ENCODE measurements at places on chromosomes 3 and 15.

- DNase-seq = no peak
These were observed 15.9 kb upstream of the GPR156 start for GRCh38 chr3:120300971-120301370.

DNA sequence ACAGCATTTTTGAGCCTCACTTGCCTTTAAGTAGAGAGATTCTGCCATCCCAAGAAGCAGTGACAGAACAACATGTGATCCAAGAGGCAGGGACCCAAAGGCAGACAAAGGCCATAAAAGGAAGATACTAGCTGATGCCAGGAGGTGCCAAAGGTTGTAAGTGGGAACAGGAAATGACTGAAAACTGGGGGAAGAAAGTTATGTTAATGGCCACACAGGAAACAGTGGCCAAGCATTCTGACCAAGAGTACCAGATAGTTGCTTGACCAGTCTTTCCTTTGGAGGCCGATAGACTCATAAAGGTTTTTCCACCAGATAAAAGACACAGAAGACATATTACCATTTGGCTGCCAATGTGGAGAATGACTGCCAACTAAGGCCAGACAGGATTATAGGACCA is 274.5 kb upstream of the PEX5L start:
- DNase-seq = no peak

DNA sequence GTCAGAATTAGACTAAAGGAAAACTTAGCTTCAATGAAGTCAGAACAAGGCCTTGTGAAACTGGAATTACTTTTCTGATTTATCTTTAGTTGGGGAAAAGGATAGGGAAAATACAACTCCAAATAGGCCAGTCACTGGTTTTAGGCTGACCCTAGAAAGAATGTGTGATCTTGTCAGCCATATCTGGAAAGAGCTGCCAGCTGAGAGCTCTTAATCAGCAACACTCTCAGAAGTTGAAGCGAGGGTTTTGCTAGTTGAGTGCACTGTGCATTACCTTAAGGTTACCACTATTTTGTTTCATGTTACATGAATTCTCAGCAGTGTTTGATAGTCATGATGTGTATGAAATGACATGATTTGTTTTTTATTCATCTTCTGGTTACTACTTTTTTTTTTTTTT is 905.3 kb upstream of the ALCAM start:
- DNase-seq = no peak

DNA sequence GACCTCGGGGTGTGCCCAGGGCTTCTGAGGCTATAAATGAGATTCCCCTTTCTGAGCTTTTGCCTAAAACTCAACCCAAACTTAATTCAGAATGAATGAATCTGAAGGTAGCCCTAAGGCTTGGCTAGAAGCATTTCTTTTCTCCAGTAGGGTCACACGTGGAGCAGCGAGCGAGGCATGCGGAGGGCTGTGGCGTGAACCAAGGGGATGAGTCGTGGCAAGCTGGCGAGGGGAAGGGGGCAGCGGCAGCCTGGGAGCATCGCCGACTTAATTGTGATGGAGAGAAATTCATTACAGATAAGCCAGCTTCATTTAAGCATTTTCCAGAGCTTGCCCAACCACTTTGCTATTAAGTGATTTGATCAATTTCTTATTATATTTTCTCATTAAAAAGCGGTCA is 79.9 kb downstream of the CHSY1 start:
- DNase-seq = no peak

- DNase-seq = no peak
These were observed 29.5 kb downstream of the ATOSA start for GRCh38 chr15:52649686-52650085.

- DNase-seq = no peak
These were observed 154.5 kb upstream of the SATB1 start for GRCh38 chr3:18579661-18580060.

DNA sequence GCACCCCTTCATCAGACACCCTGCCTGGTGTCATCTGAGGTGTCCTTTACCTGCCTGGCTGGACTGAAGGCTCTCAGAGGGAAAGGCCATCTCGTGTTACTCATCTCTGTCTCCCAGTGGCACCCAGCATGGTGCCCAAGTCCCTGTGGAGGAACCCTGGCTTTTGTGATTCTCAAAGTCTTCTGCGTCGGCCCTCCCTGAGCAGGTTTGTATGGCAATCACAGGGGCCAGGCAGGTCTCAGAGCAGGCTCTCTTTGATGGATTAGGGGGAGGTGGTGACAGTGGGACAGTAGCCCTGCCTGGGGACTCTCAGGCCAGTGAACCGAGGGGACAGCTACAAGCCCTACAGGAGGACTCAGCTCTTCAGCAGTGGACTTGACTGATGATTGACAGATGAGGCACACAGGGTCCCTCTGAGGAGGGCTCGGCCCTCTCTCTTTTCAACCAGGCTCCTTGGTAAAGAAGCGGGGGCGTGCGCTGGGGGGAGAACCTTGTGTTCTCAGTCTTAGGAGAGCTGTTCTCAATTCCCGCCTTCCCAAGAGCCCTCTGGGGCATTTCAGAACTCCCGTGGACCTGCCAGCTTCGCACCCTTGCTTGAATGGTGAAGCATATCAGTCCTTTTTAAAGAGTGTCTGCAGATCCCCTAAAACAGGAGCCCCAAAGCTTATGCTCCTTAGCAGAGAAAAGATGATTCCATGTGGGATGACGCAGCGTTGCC is 108.3 kb downstream of the VGLL4 start:
- DNase-seq = no peak

DNA sequence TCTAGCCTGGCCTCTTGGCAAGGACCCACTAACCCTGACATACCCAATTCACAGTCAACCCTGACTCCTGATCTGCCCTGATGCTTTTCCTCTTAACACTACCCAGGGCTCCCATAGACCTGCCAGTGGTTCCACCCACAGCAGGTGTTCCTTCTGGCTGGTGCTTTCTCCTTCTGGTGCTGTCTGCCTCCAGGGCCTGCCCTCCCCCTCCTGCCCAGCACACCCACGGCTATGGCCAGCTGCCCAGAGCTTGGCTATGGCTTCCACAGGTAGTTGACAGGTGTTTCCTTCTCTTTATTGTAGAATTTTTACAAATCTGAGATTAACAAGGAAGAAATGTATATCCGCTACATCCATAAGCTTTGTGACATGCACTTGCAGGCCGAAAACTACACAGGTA is 46.5 kb upstream of the MANF start:
- DNase-seq = no peak

- DNase-seq = no peak
These were observed 2.6 kb downstream of the SPATA12 start for GRCh38 chr3:57063032-57063431.

DNA sequence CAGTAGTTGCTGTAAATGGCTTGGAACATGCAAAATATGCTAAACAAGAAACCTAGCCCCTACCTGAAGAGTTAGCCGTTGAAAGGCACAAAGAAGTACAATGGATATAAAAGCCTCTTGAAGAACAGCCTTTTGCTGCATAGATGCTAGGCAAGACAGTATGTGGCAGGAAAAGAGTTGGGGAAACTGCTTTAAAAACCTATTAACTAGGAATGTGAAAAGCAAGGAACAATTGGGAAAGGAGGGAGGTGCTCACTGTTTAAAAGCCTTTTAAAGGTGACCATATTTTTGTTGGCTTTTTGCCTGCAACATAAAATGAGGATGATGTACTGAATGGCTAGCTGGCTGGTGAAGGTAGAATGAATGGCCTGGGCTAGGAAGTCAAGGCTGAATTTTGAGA is 24.5 kb upstream of the SOX2 start:
- DNase-seq = no peak

DNA sequence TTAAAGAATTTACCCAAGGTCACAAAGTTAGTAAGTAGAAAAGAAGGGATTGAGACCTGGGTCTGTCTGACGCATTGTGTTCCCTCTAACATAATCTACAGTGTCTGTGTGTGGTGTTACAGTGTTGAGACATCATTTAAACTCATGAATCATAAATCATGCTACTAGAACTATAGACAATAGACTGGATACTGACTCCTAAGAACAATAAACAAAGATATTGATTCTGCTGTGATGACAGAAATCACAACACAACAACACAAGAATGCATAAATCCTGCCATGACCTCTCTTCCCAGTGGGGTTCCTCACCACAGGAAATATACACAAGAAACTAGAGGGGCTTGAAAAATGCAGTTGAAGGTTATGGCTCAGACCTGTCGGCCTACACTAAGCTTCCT is 44.3 kb downstream of the TRIM69 start:
- no peak for DNase-seq

GRCh38 chr3:97954228-97954827 is 17.9 kb downstream of the RIOX2 start:
- DNase-seq = no peak

GRCh38 chr15:55694652-55695150 is 48.3 kb downstream of the PRTG start:
- no peak for DNase-seq

DNA sequence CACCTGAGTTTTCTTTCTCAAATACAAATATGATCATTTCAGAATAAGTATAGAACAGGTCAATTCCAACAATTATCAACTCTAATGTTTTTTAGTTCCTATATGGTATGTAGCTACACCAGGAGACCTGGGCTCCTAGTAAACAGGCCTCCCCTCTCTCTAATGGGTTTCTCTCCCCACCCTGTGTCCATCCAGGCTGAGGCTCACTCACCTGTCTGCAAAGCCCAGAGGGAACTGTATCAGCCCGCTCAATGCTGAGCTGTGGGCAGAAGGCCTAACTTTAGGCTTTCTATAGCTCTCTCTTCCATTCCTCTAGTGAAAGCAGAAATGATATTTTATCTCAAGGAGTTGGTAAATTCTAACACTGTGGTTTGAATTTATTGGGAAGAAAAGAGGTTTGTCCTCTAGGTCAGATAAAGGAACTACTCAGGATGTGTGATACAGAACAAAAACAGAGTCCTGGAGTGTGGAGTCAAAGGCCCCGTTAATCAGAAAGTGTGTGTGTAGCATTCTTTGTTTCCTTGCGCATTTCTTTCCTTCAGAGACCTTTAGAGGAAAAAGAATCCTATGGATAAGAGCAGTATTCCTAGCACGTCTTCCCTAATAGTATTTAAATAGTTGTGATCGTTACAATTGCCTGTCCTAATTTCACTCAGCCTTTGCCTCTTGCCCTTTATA is 408.9 kb downstream of the PYDC2 start:
- DNase-seq = no peak

GRCh38 chr15:33621141-33621540 is 310.4 kb downstream of the RYR3 start:
- no peak for DNase-seq

- DNase-seq = no peak
These were observed 2.4 kb downstream of the IGF2BP2 start for GRCh38 chr3:185822221-185823000.

DNA sequence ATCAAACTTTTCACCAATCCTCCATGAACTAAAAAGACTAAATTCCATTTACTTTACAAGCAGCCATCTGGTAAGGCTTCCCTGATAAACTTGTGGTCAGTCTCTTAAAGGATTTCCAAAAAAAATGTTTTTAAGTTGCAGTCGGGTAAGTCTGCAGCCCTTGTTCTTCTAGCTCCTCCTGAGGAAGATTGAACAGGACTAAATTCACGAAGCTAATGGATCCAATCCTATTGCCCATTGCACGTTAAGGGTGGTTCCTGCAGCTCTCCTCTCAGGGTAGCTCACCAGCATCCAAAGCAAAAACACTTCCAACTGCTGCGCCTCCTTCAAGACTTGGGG is 2.8 kb downstream of the HES1 start:
- no peak for DNase-seq

DNA sequence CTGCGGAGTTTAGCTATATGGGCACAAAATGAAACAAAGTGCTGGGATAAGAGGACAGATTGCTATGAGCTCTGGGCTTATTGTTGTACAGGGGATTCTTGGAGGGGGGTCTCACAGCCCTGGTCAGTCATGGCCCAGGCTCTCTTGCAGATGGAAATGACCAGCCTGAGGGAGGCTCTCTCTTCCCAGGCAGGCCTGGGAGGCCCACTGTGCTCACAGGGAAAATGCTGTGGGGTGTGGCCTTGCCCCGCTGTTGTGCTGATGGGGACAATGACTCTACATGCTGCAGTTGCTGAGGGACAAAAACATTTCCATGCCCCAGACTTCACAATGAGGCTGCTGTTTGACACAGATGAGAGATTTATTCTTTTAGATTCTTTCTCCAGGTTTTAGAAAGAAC is 202.2 kb downstream of the KLF13 start:
- DNase-seq = no peak

- no peak for DNase-seq
These were observed 260.5 kb downstream of the PYDC2 start for GRCh38 chr3:191721390-191721861.

DNA sequence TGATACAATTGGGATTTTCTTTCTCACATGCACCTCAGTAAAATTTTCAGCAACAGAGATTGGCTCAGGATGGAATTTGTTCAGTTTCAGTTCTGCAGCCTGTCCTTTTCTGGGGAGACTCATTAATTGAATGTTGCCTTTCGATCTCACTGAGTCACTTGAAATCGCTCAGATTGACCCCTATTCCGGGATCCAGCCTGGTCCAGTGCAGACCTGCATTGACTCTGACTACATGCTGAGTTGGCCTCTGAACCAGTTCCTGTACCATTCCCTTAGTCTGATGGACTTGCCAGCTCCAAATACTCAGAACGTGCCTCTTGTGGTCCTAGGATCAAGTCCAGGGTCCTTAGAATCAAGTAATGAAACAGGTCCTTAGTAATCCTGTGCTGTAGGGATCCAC is 9.4 kb downstream of the IGF1R start:
- DNase-seq = no peak
